ENCODE measurements at places on chromosomes 5 and 9. TPM values are rescaled to one million over a fixed set of nuclear protein-coding genes. Genes with fewer than 3 reads are reported as not detected.

GRCh38 chr5:58330781-58331180 is 129.1 kb downstream of the PLK2 start:
- no peak for DNase-seq

- no peak for DNase-seq
Observed at GRCh38 chr9:134247918-134248631, 78.2 kb upstream of the RXRA start.

DNA sequence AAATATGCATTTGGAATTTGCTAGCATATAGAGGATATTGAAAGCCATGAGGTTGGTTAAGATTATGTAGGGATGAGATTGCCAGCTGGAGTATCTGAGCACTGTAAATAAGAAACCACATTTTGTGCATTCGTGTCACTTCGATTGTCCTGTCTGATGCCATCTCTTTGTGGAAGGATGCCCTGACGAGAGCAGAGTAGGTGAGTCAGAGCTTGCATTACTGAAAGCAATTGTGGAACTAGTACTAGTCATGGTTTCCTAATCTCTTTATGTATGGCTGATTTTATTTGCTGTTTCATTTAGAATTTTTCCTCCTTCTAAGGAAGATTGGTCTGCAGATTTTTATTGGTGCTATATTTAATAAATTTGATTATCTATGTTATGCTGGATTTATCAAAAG is 14.5 kb upstream of the TAS2R1 start:
- DNase-seq: peak; percentile 41

- peak; percentile 47 for DNase-seq
Observed at GRCh38 chr9:6910032-6910431, 152.3 kb downstream of the KDM4C start.

GRCh38 chr9:116656501-116656971 is 30.6 kb upstream of the TRIM32 start:
- DNase-seq: no peak

DNA sequence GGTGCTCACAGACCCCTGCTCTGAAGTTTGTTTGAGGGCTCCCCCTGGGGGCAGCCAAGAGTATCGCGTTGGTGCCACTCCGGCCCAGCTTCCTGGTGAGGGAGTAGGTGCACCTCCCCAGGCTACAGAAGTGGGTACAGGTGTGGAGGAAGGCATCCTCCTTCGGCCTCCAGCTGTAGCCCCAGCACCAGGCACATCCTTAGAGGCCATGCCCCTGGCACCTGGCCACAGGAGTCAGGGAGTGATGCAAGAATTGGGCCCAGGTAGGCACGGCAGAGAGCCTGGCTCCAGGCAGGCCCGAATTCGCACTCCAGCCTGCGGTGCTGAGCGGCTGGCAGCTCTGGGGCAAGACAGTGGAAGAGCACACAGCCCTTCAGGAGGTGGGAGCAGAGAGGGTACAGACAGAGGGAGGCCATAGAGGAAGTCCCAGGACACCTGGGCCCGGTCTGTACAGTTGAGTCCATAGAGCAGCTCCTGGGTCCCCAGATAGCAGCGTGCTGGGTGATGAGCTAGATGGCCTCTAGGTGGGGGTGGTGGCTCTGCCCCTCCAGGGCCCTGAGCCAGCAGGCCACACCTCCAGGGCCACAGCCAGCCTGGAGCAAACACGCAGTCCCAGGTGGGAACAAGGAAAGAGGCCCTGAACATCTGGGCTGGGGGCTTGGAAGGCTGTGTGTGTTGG is 2.4 kb downstream of the SAPCD2 start:
- DNase-seq: peak; percentile 81

DNA sequence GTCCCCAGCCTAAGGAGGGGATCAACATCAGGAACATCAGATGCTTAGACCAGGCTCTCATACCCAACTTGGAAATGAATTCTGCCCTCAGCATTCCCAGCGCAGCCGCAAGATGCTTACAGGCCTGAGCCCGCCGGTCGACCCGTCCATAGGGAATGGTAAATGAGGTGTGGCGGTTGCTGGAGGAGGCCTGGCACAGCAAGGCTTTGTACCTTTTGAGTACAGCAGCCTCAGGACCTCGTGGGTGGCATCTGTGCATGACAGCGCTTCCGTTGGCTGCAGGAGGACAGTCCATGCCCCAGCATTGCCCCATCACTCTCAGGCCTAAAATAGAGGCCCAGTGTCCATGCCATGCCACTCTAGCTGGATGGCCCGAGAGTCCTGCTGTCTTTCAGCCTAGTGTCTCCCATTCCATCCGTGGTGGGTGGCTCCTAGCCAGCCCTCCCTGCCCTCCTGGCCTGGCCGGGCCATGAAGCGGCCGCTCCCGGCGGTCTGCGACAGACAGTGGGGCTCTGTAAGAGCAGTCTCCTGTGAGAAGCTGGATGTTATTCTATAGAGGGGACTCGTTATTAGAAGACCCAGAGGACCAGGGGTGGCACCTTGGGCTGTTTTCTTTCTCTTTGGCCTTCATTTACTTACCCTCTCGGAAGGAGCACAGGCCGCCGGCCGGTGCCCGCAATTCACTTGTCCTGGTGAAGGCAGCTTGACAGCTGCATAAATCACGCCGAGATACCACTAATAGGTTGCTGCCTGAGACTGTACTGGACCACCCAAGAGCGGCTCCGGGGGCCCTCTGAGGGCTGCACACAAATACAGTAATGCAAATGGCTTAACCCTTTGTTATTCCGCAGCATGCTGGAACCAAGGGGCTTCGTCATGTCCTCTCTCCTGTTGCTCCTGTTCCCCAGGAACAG is 223.5 kb upstream of the TUT7 start:
- no peak for DNase-seq

GRCh38 chr9:14882090-14882489 is 28.1 kb downstream of the FREM1 start:
- no peak for DNase-seq

- DNase-seq: no peak
Observed at GRCh38 chr5:153782589-153783361, 255.9 kb downstream of the FAM114A2 start.

DNA sequence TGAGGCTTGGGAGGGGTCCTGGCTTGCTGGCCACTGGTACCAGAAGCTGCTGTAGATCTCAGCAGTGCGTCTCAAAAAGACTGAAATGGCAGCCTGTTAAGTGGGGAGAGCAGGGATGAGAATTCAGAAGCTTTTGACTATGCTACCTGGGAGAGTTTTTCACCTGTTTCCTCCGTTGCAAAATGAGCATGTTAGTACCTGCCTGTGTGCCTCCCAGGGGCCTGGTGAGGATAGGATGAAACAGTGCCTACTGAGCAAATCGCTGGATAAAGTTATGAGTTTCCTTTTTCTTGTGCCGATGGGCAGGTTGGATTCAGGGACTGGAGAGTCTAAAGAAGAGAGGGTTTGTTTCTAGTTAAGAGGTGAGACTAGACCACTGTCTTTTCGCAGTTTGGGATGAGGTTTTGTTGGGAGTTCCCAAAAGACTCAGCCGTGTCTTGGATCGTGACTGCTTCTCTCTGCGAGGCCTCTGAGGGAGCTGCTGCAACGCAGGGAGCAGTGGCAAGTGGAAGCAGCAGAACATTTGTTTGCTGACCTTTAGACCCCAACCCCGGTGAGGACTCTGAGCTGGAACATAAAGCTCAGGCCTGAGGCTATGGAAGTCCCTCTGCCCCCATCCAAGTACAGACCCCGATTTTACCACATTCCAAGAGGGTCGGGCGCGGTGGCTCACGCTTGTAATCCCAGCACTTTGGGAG is 1.4 kb downstream of the RALGPS1 start:
- no peak for DNase-seq

DNA sequence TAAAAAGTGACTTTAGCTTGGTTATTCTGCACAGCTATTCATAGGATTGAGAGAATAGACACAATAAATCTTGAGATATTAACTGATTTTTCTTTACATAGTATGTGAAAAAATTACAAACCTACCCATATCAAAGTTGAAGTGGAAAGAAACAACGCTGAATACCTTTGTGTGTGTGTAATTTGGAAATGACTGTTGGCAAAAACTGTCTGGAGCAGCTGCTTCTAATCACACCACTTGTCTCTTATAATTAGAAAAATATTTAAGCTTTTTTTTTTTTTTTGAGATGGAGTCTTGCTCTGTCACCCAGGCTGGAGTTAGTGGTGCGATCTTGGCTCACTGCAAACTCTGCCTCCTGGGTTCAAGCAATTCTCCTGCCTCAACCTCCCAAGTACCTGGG is 110.8 kb upstream of the POC5 start:
- DNase-seq: no peak

GRCh38 chr9:98318834-98319478 is 63.5 kb upstream of the TBC1D2 start:
- peak; percentile 76 for DNase-seq

GRCh38 chr5:75337366-75338021 is 474 bp downstream of the HMGCR start:
- no peak for DNase-seq

DNA sequence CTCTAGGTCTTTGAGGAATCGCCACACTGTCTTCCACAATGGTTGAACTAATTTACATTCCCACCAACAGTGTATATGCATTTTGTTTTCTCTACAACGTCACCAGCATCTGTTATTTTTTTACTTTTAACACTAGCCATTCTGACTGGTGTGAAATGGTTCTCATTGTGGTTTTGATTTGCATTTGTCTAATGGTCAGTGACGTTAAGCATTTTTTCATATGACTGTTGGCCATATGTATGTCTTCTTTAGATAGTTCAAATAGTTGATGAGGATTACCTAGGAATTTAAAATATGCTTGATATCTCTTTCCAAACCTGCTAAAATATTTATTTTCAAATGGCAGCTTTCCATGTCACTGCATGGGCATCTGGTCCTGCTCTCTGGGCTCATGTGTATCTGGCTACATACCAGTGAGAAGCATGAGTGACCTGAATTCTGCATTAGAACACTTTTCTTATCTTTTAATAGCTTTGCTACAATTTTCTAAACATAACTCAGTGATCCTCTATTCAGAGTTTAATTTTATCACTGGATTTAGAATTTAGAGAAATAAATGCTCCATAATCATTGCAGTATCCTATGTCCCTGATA is 95.8 kb upstream of the ADAMTS16 start:
- no peak for DNase-seq

DNA sequence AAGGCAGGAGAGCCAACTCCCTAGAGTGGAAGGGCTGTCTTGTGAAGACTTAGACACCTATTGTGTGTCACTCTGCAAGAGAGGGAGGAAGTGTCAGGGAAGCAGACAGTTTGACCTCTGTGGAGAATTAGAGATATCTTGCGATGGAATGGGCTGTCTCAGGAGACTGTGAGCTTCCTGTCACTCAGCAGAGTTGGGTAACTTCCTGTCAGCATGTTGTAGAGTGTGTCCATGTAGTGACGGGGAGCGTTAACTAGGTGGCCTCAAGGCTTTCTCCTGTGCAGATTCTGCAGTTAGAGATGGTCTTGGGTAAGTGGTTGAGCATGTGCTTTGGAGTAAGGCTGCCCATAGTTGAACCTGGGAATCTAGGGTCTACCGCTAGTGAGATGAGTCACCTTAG is 136.5 kb downstream of the KIF4B start:
- no peak for DNase-seq

DNA sequence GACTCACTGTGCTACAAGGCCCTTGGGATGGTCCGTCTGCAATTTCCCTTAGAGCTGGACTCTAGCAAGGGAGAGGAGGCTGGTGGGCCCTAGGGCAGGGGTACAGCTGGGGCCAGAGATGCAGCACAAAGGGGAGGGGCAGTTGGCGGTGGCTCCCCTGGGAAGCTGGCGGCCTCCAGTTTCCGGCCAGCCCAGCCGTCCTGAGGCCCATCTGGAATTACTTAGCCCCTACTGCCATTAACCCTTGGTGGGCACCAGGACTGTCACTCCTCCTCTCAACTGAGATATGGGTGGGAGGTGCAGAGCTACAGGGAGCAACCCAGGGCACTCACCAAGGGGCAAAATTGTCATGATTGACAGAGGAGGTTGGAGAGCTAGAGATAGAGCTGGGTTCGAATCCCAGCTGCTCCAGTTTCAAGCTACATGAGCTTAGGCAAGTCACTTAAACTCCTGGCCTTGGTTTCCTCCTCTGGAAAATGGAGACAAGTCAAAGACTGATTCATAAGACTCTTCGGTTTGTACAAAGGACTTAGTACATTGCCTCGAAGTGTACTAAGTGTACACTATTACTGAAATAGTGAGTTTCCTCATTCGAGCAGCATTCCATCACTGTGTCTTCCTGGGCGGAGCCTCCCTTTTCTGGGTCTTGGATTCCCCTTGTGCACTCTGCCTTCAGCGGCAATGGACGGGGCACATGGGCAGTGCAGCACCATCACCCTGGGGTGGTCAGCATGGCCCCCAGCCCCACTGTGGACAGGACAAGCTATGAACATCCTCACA is 2.7 kb upstream of the PDGFRB start:
- peak; percentile 63 for DNase-seq

DNA sequence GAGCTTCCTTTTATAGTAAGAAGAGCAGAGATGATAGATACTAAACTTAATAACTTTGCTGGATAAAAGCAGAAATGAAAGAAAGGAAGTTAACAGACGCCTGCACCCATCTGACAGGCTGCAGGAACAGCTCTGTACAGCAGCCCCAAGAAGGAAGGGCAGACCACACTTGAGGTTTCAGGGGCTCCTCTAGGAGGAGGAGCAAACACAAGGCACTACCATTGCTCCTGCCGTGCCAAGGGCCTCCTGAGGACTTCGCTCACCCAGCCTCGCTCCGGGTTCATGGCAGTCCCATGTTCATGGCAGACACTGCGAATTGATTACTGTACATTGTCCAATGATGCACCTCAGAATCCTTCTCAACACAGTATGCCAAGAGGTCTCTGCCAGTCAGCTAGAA is 85.1 kb downstream of the AMBP start:
- no peak for DNase-seq

- DNase-seq: no peak
Observed at GRCh38 chr5:68288707-68289134, 73.2 kb downstream of the PIK3R1 start.

- DNase-seq: no peak
Observed at GRCh38 chr9:108257382-108257781, 598.4 kb downstream of the ACTL7B start.

DNA sequence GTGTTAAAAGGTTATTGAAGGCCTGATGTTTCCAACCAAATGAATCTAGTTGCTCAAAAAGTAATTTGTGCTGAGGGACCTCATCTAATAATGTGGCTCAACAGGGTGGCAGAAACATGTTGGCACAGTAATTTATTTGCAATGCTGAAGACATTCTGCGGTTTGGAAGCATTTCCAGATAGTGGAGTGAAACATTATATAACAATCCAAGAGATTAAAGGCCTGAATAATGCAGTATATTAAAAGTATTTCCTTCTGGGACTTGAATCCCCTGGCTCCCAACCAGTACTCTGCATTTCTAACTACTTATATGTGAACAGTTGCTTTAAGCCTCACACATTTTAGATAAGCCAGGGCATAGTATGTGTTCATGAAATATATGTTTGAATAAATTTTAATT is 25.9 kb upstream of the ALDH1A1 start:
- peak; percentile 68 for DNase-seq

- DNase-seq: peak; percentile 34
Observed at GRCh38 chr5:158589939-158590338, 509.8 kb downstream of the EBF1 start.

The PTGES gene
- 30.9 TPM for total RNA-seq

The SLC34A1 gene
- not detected for total RNA-seq

The FAM120AOS gene
- total RNA-seq: 60.5 TPM

The NTNG2 gene
- total RNA-seq: 2.4 TPM

The TLE1 gene
- total RNA-seq: 49.5 TPM

The TRPM6 gene
- total RNA-seq: under 0.01 TPM

The CNTFR gene
- not detected for total RNA-seq

The HTR1A gene
- not detected for total RNA-seq

The UTP15 gene
- 31.2 TPM for total RNA-seq

Data from fibroblast of the aortic adventitia (primary cell).